Ureter (tissue), 1 donor: ENCODE measurements at places on chromosomes 12 and 14. TPM values are rescaled to one million over a fixed set of nuclear protein-coding genes. Genes with fewer than 3 reads are reported as not detected.

DNA sequence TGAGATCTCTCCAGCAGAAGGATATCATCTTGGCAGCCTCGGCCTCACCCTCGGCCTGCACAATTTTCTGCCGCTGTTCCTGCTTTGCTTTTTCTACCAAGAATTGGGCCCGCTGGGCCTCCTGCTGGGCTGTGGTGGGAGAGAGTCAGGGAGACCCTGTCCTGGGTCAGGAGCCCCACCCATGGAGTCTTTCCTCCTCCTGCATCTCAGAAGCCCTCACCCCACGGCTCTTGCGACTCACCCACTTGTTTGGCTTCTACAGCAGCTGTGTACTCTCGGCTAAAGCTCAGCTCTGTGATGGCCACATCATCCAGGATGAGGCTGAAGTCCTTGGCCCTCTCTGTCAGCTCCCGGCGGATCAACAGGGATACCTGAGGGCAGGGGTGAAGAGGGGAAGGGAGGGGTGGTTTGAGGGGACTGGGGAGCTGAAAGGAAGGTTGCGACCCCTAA lies 2.8 kb downstream of the PHB2 start:
- DNase-seq, result no peak

GRCh38 chr14:106511800-106512198 lies 985.4 kb downstream of the TMEM121 start:
- DNase-seq, result no peak

- DNase-seq, result no peak
Measured at GRCh38 chr12:6942331-6942665, 1.3 kb upstream of the RNU7-1 start.

GRCh38 chr14:99592933-99593753 lies 10.9 kb downstream of the CCDC85C start:
- no peak for DNase-seq

DNA sequence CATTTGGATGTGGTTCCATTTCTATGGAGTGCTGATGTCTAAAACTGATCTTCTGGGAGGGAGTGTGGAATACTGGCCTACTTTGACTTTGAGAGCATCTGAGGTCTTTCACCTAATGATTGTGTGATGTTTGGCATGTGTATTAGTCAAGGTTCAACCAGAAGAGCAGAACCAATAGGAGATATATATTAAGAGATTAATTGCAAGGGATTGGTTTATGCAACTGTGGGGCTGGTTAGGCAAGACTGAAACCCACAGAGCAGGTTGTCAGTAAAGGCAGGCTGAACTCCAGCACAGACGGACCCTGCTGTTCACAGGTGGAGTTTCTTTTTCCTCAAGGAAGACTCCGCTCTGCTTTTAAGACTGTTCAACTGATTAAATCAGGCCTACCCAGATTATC lies 11.6 kb downstream of the BMAL2 start:
- DNase-seq, result no peak

DNA sequence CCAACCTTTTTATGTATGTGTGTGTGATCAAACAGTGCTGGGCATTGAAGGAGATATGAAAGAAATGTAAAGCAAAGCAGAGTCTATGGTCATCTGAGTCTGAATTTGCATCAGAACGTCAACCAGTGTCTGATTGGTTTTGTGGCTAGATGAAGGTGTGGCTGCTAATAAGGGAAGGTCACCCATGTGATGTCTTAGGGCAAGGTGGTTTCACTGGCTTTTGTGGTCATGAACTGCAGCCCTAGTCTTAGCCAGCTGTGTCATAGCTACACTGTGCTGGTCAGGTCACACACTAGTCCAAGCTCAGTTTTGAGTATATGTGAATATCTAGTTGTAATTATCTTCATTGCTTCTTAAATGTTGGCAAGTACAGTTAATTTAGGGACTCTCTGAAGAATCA lies 105.8 kb downstream of the TGFB3 start:
- DNase-seq, result no peak

DNA sequence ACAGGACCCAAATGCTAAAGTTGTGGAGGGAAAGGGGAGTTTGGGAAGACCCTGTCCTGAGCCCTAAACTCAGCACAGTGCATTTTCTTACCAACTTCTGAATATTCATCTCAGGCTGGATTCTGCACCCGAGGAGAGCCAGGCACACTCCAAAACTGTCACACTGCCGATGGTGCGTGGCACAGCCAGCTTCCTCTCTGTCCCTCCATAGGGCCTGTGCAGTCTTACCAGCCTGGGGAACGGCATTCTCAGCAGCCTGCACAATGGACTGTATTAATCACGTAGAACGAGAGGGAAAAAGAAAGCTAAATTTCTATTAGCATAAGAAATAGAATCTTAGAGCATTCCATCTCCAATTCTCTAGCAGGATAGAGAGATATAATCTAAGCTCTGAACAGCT lies 71.3 kb upstream of the GPATCH2L start:
- no peak for DNase-seq

- DNase-seq, result no peak
Measured at GRCh38 chr12:56315249-56315621, 553 bp downstream of the CNPY2 start.

DNA sequence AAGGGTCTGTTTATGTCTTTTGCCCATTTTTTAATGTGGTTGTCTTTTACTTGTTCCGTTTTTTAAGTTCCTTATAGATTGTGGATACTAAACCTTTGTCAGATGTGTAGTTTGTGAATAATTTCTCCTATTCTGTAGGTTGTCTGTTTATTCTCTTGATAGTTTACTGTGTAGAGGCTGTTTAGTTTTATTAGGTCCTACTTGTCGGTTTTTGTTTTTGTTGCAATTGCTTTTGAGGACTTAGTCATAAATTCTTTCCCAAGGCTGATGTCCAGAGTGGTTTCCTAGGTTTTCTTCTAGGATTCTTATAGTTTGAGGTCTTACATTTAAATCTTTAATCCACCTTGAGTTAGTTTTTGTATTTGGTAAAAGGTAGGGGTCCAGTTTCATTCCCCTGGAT lies 33.9 kb downstream of the SLC39A9 start:
- DNase-seq, result no peak

GRCh38 chr14:23385244-23385641 lies 8.4 kb downstream of the CMTM5 start:
- DNase-seq, result no peak

DNA sequence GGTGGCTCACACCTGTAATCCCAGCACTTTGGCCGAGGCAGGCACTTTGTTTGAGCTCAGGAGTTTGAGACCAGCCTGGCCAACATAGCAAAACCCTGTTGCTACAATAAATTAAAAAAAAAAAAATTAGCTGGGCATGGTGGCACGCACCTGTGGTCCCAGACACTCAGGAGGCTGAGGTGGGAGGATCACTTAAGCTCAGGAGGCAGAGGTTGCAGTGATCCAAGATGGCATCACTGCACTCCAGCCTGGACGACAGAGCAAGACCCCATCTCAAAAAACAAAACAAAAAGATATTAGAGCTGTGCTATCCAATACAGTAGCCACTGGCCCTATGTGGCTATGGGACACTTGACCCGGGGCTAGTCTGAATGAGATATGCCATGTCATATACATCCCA lies 6.9 kb upstream of the SCARB1 start:
- no peak for DNase-seq

DNA sequence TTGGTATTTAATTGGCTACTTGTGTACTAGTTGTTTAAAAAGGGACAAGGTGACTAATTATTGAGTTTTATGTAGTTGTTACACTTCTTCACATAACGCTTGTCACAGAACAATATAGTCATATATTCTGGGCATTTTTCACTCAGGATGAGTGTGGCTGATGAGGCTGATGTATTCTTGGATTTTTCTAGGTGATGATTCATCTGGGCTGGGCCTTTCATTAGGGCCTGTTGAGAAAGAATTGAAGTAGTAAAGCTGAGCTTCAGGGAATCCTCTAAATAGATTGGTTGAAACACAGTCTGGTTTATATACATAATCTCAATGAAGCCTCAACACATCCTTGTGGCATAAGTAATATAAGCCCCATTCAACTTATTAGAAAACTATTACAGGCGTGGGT lies 445.7 kb downstream of the DAD1 start:
- no peak for DNase-seq

GRCh38 chr12:31363831-31364230 lies 37.9 kb upstream of the SINHCAF start:
- DNase-seq, result no peak

DNA sequence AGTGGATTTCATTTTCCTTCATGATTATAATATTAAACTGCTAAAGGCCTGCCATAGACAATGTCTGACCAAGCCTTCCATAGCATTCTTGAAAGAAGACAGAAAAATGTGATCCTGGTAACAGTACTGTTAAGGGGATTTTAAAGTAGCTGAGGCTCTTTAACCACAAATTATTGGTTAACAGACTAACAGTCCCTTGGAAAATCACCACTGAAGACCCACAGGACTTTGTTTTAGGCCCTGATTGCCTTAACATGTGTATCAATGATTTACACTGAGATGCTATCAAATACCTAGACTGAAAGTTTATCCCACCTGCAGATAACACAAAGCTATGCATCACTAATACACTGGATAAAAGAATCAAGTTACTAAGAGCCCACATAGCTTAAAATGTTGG lies 6.0 kb downstream of the KRT79 start:
- no peak for DNase-seq

The DNAJC22 gene
- 0.16 TPM for total RNA-seq

The MORN3 gene
- total RNA-seq, result 1.8 TPM

The CFAP54 gene
- total RNA-seq, result 2.6 TPM
